Stimulated activated CD4-positive, alpha-beta T cell treated with anti-CD3 and anti-CD28 coated beads, Interleukin-1b, Interleukin-23, amount 100 ng/mL, for 4 hours (primary cell): ENCODE measurements at places on chromosomes 5 and 9.

- DNase-seq = no peak
Measured at GRCh38 chr5:56298336-56299090, 65.4 kb upstream of the ANKRD55 start.

- DNase-seq = no peak
Measured at GRCh38 chr9:17251100-17251499, 116.3 kb downstream of the CNTLN start.

DNA sequence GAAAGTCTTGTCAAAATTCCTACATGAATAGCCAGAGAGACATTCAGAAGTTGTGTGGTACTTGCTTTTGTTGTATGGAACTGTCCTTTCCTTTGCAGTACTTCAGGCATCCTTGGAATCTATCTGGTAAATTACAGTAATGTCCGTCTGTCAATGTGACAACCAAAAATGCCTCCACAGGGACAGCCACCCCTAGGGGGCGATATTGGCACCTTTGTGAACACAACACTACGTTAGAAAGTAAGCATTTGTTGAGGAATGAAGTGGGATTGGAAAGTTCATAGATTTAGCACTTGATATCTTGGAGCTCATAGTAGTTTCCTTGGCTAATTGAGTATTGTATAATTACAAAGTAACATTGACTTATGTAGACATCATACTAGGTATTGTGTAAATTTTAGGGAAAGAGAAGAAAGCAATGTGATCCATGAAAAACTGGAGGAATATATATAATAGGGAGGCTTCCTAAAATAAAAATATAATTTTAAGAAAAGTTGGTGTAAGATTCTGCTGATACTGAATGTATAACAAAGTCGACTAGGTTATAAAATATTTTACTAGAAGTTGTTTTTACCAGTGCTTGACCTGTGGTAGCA is 32.7 kb downstream of the TMEFF1 start:
- peak; percentile 60 for DNase-seq

DNA sequence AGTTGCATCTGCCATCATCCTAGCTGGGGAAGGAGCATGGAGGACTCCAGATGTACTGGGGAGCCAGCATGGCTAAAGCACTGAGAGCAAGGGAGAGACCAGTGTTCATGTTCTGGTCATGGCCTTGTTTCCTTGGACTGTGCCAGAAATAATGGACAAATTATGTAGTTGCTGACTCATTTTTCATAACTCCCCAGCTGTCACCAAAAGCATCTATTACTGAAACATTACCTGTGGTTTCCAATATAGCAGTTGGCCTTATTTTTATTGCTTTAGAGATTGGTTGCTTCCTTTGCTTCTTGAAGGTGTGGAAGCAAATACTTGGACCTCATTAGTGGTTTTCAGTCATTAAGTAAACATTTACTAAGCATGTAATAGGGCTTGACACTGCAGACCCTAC is 11.3 kb downstream of the RALGPS1 start:
- no peak for DNase-seq

DNA sequence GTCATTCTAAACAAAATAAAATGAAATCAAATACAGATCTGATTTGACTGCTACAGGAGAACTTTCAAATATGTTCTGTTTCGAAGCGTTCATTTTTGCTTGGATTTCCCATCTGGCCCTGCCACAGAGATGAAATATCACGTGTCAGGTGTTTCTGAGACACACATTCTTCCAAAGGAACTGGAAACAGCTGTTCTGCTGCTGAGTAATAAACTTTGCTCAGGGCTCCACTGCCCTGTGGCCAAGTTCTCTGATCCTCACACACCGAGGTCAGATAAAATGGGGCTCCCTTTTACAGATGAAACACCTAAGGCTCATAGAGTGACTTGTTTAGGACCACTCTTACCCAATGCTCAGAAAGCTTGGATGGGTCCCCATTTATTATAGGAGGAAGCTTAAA is 42.5 kb downstream of the FRMPD1 start:
- DNase-seq = no peak

DNA sequence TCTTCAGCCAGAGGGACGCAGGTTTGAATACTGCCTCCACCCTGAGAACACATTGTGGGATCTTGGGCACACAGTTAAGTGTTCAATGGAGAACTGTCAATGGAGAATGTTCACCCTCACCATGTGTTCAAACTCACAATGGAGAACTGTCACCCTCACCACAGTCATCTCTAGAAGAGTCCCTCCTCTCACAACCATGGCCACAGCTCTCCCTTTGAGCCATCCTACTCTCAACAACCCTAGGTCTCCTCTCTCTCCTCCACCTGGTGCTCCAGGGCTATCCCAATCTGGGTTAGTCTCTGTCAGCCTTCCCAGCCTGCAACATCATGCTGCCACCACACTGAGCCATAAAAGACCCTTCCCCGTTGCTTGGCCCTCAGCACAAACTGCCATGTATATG is 36.3 kb upstream of the HAND1 start:
- DNase-seq = no peak

DNA sequence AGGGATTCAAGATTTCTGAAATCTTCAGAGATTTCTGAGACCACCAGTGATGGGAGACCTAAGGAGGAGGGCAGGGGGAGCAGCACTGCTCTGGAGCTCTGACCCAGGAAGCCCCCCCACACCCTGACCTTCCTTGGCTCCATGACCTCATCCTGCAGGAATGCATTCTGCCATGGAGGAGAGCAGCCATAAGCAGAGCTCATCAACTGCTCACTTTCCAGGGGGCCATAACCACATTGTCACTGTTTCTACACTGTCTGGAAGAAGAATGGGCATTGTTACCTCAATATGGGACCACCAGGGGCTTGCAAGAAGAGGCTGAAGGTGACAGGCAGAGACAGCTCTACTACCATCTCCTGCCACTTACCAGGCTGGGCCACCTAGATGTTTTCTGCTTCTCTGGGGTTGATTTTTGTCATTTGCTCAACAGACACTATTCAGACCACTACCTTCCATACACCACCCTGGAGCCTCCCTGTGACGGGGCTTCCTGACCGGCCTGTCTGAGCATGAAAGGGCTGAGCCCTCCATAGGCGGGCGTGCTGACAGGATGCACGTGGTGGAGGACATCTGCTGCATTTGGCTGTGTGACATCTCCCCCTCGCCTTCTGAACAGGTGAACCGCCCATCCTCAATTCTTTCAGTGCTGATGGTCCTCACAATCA is 2.3 kb upstream of the TSC1 start:
- no peak for DNase-seq

GRCh38 chr5:132430746-132431145 is 59.8 kb downstream of the IRF1 start:
- no peak for DNase-seq

GRCh38 chr5:131821221-131821620 is 24.4 kb upstream of the FNIP1 start:
- DNase-seq = no peak

DNA sequence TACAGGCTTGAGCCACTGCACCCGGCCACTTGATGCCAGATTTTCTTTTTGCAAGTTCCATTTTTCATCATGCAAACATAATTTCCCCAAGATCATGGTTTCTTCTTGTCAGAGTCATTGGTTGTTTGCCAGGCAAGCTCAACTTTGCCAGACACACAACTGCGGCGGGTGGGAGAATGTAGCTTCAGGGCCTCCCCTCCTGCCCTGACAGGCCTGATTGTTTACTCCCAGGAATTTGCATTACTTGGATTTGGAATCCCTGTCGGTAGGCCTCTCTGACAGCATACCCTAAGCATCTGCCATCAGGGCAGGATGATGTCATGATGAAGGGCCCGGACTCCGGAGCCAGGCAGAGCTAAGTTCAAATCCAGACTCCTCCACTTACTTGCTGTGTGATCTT is 15.1 kb downstream of the RPS14 start:
- DNase-seq = no peak

DNA sequence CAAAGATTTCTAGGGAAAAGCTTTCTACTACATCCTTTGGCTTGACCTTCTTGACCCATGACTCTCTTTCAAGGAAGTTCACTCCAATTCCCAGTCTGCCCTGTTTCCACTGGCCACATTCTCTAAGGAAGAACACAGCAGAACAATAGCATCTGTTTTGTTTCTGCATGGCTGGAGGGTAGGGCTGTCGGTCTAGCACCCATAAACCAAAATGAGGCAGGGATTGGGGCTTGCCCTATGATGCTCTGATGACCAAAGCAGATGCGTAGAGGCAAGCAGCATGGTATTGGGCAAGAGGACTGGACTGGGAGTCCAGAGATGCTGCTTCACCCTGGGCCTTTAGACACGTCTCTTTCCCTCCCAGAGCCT is 24.1 kb downstream of the GOLGA2 start:
- DNase-seq = no peak

GRCh38 chr9:131393622-131394463 is at the start of gene PRRC2B:
PRRC2B (plus strand) TSS chr9:131394086; CDS start chr9:131430145, 36,059 bp downstream.
- peak; percentile 86 for DNase-seq

DNA sequence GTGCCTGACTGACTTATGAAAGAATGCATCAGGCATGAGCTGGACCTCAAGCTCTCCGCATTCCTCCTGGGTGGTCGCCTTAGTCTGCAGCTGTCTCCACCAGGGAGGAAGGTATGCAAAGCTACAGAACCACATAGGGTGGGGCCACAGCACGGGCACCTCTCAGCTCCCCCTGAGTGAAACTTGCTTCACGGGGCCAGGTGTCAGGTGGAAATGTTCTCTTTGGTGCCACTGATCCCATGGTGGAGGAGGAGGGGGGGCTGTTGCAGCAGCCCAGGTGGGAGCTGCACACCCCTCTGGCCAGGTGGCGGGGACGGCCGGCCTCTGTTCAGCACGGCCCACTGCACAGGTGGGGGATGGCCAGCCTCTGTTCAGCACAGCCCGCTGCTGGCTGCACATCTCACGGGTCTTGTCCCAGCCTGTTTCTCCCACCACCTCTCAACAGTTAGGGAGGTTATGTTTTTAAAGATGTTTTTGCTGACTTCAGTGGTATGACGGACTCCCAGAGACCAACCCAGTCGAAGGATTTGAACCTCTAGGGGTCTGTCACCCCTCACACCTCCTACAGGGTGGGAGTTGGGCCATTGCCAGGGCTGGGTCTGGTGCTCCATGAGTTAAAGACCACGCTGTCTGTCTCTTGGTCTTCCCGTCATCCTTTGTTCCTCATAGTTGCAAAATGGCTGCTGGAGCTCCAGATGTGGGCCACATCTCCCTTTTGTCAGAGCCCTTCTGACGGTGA is 34.3 kb downstream of the MRPL36 start:
- DNase-seq = no peak

- no peak for DNase-seq
Measured at GRCh38 chr5:109900461-109900860, 210.7 kb downstream of the MAN2A1 start.

GRCh38 chr5:116437922-116438578 is 136.6 kb downstream of the SEMA6A start:
- DNase-seq = no peak

DNA sequence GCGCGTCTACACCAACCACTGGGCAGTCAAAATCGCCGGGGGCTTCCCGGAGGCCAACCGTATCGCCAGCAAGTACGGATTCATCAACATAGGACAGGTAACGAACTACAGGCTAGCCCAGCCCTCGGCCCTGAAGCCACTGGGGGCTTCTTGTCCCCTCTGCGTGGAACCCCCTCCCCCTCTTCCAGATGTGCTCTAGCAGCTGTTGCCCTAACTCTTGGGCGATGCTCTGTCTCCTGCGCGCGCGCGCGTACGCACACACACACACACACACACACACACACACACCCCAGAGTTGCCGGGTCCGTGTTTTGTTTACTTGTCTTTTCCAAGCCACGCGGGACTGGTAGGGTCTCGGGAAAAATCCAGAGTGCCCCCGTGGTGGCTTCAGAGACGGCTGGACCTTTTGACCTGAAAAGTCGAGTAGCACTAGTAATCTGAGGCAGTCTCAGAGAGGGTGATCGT is 836 bp downstream of the PCSK5 start:
- DNase-seq = peak; percentile 28

DNA sequence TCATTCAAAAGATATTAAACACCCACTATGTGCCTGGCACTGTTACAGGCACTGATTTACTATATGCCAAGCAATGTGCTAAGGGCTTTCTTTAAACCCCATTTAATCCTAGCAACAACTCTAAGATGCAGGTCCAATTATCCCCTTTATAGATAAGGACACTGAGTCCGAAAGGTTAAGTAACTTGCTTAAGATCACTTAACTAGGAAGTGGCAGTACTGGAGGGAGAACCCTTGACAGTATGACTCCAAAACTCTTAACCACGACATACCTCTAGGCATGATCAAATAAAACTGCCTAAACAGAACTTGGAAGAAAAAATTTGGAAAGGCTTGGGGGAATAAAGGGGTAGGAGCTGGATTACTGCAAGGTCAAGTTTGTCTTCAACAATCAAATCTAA is 1.7 kb downstream of the RAB14 start:
- DNase-seq = no peak

- no peak for DNase-seq
Measured at GRCh38 chr5:63011158-63011557, 432.5 kb downstream of the LRRC70 start.

DNA sequence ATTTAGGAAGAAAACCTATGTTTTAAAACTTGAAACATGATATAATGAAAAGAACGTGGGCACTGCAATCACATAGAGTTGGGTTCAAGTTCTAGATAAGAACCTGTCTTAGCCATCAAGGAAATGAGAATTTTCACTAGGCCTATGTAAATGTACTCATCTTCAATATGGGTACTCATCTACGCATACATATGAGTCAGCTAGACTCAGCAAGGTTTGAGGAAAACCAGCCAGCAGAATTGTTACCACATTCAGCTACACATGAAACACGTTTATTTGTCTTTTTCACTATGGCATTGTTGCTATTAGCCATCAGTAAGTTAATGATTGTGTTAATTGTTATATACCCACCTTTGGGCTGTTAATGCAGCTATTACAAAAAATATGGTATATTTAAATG is 146.3 kb downstream of the CHSY3 start:
- no peak for DNase-seq

GRCh38 chr9:93270976-93271375 is 87.0 kb downstream of the WNK2 start:
- DNase-seq = no peak

DNA sequence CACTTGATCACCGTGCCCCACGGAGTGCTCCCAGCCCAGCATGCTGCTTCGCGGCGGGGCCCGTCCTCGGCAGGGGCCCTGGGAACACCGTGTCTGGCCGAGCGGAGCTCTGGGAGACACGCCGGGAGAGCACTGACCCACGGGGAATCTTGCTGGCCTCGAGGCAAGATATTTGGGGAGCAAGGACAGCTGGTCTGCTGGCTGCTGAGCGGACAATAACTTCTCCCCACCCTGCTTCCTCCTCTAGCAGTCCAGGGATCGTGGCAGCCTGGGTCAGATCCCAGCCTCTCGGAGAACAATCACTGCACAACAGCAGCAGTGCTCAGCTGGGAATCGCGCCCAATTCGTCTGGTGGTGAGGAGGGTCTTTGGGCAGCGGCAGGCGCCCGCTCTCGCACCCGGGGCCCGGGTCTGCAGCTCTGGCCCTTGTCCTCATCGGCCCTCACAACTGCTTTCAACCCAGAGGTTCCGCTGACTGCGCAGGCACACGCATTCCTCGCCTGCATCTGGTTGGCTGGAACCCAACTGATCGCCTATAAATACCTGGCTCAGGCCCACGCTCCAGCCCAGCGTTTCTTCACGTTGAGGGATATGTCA is 43.4 kb downstream of the DBH start:
- DNase-seq = no peak

DNA sequence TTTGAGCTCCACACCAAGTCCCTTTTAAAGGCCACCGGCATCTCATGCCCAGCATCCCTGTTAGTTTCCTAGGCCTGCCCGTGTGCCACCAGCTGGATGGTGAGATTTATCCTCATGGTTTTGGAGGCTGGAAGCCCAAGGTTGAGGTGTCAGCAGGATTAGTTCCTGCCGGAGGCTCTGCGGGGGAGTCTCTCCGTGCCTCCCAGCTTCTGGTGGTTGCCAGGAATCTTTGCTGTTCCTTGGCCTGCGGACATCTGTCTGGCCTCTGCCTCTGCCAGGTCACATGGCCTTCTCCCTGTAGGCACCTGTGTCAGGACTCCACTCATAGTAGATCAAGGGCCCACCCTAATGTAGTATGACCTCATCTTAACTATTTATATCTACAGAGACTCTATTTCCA is 45.4 kb downstream of the JADE2 start:
- DNase-seq = no peak
